NCI-H1092 (cell line): ENCODE measurements at places on chromosomes 11 and 22.

GRCh38 chr11:68040101-68040956 is 1.5 kb downstream of the TCIRG1 start:
- DNase-seq = no peak

DNA sequence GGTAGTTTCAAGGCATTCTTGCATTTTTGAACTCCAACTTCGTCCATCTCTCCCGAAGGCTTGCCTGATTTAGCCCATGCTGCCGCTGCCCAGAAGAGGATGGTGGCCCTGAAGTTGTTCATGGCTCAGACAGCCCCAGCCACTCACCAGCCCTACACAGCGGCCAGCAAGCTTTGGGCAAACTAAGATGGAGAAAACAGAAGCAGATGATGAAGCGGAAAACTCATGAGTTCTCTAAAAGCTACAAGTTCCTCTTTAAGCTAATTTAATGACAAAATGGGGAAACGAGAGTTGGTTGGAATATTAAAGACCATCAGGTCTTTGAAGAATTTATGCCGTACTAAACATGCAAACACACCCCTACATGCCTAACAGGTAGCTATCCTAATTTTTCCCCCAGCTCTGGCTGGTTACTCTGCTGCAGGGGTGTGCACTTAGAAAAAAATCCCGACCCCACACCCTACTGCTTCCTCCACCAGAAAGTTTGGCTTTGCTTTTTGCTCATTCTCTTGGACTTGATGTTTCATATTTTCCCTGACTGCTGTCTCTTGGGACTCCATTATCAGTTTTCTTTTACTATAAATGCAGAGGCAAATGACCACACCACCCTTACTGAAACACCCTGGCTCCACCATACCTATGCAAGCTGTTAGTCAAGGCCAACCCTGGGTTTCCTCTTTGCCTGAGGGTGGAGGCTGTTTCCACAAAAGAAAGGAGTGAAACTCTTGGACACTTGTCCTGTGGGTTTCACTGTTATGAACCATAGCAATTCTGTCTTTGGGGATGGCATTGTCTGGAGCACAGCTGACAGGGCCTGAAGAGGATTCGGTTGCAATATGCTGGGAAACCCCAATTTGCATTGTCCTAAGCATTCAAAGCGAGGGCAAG is at the start of gene MPEG1:
Gene MPEG1 (minus strand): TSS at position 184 of the 888 bp plus-strand sequence. CDS start 62 bp downstream, at position 122.
- DNase-seq = no peak

DNA sequence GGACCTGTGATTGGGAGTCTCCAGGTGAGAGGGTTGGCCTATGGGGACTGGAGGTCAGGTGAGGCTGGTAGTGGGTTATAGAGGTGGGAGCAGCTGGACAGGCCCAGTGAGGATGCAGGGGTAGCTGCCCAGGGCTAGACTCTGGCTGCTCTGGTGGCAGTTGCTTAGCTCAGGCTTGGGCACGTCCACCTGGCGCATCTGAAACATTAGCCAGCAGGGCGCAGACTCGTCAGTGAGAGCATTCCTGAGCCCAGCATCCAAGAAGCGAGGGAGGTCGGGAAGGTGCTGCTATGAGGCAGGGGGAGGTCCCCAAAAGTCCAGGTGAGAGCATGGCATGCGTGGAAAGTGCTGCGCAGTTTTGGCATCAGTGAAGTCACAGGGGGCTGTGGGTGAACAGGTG is 3.5 kb upstream of the GGT1 start:
- DNase-seq = no peak

DNA sequence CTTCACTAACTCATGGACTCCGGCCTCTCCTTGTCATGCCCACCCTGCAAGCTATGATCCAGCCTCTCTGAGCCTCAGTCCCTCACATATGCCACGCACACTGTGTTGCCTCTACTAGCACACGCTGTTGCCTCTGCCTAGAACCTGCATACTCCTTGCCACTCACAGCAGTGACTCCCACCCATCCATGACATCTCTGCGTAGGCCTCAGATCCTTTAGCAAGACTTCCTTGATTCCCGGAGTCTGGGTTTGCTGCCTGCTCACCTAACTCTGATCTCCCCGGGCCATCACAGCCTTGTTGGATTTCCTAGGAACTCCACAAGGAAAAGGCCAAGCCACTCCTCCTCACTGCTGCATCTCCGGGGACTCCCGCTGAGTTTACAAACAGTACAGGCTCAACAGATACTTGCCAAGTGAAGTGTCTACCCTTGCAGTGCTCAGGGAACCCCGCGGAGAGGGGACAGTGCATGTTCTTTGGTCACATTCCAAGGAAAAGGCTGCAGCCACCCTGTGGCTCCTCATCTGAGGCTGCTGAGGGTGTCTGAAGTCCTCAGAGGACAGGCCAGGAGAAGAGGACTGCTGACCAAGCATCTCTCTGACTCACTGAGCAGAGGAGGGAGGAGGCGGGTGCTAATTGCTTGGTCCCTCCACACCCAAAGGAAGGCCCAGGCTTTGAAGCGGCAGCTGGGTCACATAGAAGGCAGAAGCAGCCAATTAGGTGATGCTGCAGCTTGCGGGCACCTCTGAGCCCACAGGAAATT is 42.4 kb upstream of the NAV2 start:
- no peak for DNase-seq

- no peak for DNase-seq
Observed at GRCh38 chr11:87263264-87263838, 225.6 kb downstream of the TMEM135 start.

DNA sequence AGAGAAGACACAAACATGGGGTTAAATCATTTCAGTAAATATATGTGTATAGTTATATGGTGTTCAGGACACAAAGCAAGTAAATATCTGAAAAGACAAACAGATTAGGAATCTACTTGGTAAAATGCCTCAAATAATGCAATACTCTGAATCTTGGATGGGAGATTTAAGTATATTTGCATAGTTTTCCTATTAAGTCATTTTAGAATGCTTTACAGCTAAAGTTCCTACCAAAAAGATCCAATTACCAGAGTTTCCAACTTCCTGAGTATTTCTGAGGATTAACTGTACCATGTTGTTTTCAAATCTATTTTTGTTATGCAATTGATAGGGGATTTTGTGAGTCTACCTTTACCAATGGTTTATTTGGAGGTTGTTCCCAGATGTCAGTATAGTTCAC is 424.4 kb upstream of the CCDC179 start:
- DNase-seq = no peak

DNA sequence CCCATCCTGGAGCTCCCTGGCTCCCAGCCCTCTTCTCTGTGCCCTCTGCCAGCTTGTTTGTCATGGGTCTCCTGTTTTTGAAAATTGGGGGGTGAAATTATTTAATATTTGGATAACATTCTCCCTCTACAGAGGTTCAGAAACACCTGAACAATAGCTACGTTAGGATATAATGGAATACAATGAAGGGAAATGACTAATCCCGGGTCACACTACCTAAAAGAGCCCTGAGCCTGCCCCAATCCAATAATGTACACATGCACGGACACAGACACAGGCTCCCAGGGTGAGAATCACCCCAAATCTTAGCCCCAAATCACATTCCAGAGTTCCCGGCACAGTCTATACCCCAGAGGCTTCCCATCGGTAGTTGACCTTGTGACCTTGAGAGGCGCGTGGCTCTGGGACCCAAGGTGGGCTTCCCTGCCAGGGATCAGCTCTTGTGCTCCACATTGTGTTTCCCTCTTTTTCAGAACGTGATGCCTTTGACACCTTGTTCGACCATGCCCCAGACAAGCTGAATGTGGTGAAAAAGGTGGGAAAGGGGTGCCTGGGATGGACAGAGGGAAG is 135.5 kb downstream of the PARVA start:
- DNase-seq = no peak

DNA sequence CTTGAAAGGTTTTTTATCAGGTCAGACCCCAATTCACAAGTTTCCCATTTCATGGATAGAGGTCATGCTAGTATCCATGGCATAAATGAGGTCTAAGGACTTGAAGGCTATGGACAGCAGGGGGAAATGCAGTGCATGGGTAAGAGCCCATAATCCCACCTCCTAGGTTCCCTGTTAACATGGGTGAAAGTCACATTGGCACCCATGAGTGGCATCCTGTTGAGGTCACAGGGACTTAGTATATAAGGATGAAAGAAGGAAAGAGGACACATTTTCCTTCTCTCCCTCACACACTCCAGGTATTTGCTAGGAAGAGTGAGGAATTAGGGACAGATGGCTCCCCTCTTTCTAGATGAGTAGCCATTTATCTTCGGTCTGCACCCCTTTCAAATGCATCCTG is 9.4 kb upstream of the GLYAT start:
- DNase-seq = no peak

GRCh38 chr11:103714246-103714645 is 322.2 kb upstream of the DDI1 start:
- no peak for DNase-seq

- peak; percentile 6 for DNase-seq
Observed at GRCh38 chr22:21866833-21867527, 465 bp downstream of the MAPK1 start.

- DNase-seq = peak; percentile 80
Observed at GRCh38 chr22:19287076-19287707, 4.3 kb downstream of the CLTCL1 start.

DNA sequence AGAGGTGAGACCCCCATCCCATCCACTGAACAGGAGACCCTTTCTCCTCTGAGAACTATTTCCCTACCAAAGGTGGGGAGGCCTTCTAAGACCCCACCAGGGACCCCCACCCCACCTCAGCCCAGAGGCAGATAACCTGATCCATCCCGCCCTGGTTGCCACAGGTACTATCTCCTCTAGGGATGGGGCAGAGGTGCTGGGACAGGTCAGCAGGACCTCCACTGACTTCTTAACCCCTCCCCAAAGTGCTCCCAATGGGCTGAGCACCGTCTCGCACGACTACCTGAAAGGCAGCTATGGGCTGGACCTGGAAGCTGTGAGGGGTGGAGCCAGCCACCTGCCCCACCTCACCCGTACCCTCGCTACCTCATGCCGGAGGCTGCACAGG is 4.3 kb downstream of the INPPL1 start:
- no peak for DNase-seq

DNA sequence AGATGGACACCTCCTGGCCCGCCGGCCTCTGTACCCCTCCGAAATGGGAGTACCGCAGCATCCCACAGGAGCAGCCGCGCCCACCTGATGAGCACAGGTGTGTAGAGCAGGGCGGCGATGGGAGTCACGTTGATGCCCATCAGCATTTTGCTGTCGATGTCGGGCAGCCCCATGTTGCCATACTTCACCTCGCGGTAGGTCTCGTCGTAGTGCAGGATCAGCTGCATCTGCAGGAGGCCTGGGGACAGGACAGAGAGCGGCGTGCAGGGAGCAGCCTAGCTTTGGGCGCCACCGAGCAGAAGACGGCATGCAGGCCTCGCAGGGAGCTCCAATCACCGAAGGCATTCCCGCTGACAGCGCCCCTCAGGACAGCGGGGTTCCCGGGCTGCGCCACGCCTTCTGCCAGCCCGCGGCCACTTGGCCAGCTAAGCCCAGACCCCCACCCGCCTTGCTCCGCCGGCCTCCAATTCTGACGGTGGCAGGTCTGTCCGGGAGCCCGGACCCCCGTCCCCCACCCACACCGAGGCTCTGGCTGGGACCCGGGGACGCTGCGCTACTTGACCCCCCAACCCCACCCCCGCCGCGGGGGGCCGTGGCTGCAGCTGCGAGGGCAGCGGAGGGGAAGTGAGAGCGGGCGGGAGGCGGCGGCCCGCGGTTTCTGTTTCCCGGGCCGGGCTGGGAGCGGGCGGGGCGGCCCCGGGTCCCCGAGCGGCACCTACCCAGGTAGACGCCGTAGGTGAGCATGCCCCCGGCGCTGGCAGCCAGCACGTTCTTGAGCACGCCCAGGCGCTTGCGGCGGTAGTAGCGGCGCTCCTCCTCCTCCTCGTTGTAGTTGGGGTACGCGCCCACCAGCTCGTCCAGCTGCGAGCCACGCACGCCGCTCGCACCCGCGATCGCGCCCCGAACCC is 705 bp downstream of the UNC93B1 start:
- DNase-seq = no peak

GRCh38 chr11:36165621-36166397 is 123.4 kb downstream of the COMMD9 start:
- DNase-seq = peak; percentile 23

GRCh38 chr11:48103621-48104567 is 112.7 kb upstream of the OR4B1 start:
- no peak for DNase-seq
